Panc1 (cell line): ENCODE measurements at places on chromosomes 1 and 21. TPM values are rescaled to one million over a fixed set of nuclear protein-coding genes. Genes with fewer than 3 reads are reported as not detected.

Gene SPOCD1
- total RNA-seq: 0.54 TPM

Gene NOS1AP
- total RNA-seq: 27.9 TPM

Gene KCNJ15
- 0.13 TPM for total RNA-seq

Gene HSF2BP
- 4.2 TPM for total RNA-seq

DNA sequence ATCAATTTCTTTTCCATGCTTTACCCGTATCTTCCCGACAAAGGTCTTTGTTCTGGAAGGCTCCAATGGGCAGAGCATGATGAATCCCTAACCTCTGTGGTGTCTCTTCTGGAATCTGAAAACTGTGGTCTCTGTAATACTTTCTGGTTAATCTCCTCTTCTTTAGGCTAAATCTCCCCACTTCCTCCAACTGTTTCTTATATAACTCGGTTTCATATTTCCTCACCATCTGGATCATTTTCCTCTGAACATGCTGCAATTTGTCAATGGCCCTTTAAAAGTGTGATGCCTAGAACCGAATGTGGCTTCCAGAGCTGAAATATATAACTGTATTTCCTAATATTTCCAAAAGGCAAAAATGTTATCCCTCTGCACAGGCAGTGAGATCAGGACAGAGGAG lies 66.1 kb downstream of the ALG14 start:
- no peaks in the 10 kb centered on the region; the same call in 1 of the 2 replicates for H3K4me1 ChIP-seq
- H3K4me3 ChIP-seq: no peak overlapping the region
- no peaks in the 10 kb centered on the region for H3K36me3 ChIP-seq

GRCh38 chr1:26705788-26706311 lies 10.0 kb downstream of the ARID1A start:
- H3K4me1 ChIP-seq: peaks cover 72% of the 10 kb centered on the region
- H3K27ac ChIP-seq: peak overlapping the region; percentile 81
- DNase-seq: peak; percentile 98
- no peak overlapping the region for H3K4me3 ChIP-seq
- 0 out of 2 replicates have a peak, but pooled peaks cover 2% of the 10 kb centered on the region for H3K36me3 ChIP-seq

DNA sequence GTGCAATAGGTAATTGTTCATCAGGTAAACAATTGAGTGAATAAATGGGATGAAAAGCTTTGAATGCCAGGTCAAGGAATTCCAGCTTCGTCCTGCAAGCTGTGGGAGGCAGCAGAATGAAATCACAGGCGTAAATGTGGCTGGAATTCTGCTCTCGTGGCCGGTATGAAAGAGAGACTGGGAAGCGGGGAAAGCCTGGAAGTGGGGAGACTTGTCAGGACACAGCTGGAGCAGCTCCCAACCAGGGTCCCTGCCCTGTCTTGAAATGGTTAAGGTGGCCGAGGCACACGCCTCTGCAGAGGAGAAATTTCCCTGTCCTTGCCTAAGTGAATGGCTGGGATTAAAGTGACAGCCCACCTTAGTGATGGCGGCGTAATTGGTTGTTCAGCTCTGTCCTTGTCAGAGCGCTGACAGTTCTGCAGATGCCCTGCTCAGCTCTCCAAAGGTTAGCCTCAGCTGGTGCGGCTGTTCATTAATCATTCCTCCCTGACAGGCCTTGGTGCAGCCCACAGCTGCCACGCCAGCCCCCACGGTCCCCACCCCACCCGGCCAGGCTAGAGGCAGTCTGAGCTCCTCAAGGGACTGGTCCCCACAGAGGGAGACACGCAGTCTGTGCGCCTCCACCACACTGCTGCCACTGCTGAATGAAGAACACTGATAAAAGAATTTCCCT lies 398.3 kb upstream of the POU3F1 start:
- H3K4me3 ChIP-seq: no peak overlapping the region
- no peaks in the 10 kb centered on the region for H3K36me3 ChIP-seq
- H3K27me3 ChIP-seq: peaks cover 16% of the 10 kb centered on the region
- no peak for DNase-seq
- no peak overlapping the region for H3K27ac ChIP-seq

DNA sequence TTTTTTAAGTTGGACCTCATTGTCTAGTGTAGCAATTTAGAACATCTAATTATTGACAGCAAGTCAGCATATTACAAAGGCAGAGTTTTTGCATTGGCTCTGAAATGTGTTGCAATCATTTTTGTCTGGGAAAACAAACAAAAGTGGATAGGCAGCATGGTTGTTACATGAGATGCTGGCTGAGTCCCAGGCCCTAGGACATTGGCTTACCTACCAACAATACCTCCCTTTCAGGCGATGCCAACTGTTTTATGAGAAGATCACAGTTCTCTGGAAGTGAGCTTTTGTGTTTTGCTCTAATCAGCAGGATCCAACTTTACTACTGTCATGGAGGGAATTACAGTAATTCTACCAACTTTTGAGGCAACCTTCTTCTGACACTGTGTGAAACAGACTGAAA lies 71.5 kb upstream of the CXADR start:
- H3K4me1 ChIP-seq: no peaks in the 10 kb centered on the region
- no peak overlapping the region for H3K27ac ChIP-seq
- no peak overlapping the region for H3K4me3 ChIP-seq
- no peak for DNase-seq
- no peaks in the 10 kb centered on the region for H3K27me3 ChIP-seq

GRCh38 chr1:21045351-21045750 lies 131.3 kb downstream of the EIF4G3 start:
- no peak overlapping the region for H3K4me3 ChIP-seq
- no peaks in the 10 kb centered on the region for H3K27me3 ChIP-seq
- peaks cover 6% of the 10 kb centered on the region; the same call in 1 of the 2 replicates for H3K4me1 ChIP-seq
- no peaks in the 10 kb centered on the region; the same call in 1 of the 2 replicates for H3K36me3 ChIP-seq
- H3K27ac ChIP-seq: no peak overlapping the region

DNA sequence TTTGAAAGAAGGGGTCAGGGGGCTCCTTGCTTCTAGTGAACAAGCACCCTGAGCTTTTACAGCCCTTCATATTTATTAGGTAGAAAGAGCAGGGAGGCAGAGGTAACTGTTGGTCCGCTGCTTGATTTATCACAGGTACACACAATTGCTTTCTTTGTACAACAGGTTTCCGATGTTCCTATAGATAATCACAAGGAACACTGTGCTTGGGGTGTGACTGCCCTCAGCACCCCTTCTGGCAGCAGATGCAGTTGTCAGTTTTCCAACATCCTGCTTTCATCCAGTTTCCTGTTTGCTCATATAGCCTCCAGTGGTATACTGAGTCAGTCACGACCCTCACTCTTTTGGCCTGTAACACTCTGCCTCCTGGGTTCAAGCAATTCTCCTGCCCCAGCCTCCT lies 40.6 kb downstream of the SCP2 start:
- no peak for DNase-seq
- no peak overlapping the region for H3K4me3 ChIP-seq
- H3K4me1 ChIP-seq: no peaks in the 10 kb centered on the region
- H3K36me3 ChIP-seq: peaks cover 2% of the 10 kb centered on the region; the same call in 1 of the 2 replicates
- H3K27ac ChIP-seq: no peak overlapping the region

DNA sequence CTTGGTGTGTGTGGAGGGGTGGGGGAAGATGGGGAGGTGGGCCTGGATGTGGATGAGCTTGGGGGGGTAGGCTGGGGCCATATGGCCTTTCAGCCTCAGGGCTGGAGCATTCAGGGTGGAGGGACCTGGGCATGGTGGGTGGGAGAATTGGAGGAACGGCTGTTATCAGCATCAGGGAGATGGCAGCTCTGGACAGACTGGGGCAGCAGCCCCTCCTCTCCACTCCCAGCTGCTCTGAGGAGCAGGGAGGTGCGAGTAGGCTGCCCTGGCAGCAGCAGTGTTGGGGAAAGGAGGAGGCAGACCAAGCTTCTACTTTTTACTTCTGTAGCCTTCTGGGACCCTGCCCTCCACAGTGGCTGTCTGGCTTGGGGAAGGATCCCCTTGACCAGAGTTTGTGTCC lies 10.2 kb downstream of the PPFIA4 start:
- DNase-seq: no peak
- H3K27ac ChIP-seq: no peak overlapping the region
- no peaks in the 10 kb centered on the region for H3K27me3 ChIP-seq
- no peak overlapping the region for H3K4me3 ChIP-seq
- H3K4me1 ChIP-seq: no peaks in the 10 kb centered on the region
- no peaks in the 10 kb centered on the region for H3K36me3 ChIP-seq

GRCh38 chr1:94006604-94007003 lies 97.4 kb upstream of the GCLM start:
- H3K4me3 ChIP-seq: no peak overlapping the region
- H3K4me1 ChIP-seq: no peaks in the 10 kb centered on the region
- H3K27ac ChIP-seq: no peak overlapping the region
- H3K27me3 ChIP-seq: no peaks in the 10 kb centered on the region
- no peak for DNase-seq
- H3K36me3 ChIP-seq: no peaks in the 10 kb centered on the region

- no peak overlapping the region for H3K27ac ChIP-seq
- no peaks in the 10 kb centered on the region; the same call in 1 of the 2 replicates for H3K27me3 ChIP-seq
- no peak for DNase-seq
- H3K4me3 ChIP-seq: no peak overlapping the region
- no peaks in the 10 kb centered on the region for H3K36me3 ChIP-seq
- no peaks in the 10 kb centered on the region for H3K4me1 ChIP-seq
These were observed 331.5 kb upstream of the AJAP1 start for GRCh38 chr1:4322881-4323280.

DNA sequence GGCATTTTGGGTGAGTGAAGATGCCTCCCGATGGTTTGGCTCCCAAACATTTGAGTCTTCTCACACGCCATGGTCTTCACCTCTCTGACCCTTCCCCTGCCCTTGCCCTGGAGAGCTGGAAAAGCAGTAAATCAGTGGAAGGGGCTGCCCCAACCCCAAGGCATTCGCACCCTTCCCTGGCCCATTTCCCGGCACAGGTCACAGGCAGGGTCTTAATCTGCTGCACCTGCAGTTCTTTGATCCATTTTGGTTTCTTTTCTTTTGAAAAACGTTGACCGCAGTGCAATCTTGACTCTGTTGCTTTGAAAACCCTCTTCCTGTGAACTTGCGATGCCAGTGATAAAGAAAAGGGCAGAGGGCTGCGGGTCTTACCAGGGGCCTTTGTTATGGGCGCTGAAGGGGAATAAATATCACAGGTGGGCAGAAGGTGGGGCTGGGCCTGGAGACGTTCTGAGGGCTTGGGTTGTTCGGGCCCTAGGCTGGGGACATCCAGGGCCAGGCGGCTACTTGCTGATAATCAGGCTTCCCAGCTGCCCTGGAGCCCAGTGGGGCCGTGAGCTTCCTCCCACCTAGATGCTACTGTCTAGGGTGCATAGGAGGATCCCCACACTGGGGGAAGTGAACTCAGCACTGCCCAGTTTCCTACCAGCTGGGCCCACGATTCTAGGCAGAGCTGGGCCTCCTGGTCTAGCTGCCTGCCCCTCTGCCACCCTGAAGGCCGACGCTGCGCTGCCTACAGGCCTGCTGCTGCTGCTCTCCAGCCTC lies 38.6 kb upstream of the EPS8L3 start:
- peak overlapping the region; percentile 81 for H3K27ac ChIP-seq
- DNase-seq: no peak
- no peaks in the 10 kb centered on the region for H3K27me3 ChIP-seq
- peaks cover 32% of the 10 kb centered on the region for H3K4me1 ChIP-seq
- H3K4me3 ChIP-seq: no peak overlapping the region

DNA sequence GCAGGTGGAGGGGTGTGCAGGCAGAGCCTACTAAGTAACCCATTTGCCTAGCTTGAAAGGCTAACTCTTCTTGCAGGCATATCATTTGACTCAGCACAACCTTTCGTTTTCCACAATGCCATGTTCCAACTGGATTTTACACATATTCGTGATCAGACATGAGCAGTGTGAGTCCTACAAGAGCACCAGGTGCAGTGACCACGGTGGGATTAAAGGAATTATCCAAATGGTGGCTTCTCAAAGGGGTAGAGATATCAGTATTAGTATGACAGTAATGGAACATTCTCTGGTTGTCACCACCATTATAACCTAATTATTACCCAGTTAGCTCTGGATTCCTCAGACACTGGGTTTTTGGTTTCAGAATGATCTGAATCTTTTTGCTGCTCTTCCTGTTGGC lies 323.5 kb downstream of the LMO4 start:
- no peaks in the 10 kb centered on the region for H3K36me3 ChIP-seq
- H3K4me3 ChIP-seq: no peak overlapping the region
- H3K27me3 ChIP-seq: no peaks in the 10 kb centered on the region
- no peak for DNase-seq
